AG09309 (cell line): ENCODE measurements at places on chromosomes 6 and 20.

DNA sequence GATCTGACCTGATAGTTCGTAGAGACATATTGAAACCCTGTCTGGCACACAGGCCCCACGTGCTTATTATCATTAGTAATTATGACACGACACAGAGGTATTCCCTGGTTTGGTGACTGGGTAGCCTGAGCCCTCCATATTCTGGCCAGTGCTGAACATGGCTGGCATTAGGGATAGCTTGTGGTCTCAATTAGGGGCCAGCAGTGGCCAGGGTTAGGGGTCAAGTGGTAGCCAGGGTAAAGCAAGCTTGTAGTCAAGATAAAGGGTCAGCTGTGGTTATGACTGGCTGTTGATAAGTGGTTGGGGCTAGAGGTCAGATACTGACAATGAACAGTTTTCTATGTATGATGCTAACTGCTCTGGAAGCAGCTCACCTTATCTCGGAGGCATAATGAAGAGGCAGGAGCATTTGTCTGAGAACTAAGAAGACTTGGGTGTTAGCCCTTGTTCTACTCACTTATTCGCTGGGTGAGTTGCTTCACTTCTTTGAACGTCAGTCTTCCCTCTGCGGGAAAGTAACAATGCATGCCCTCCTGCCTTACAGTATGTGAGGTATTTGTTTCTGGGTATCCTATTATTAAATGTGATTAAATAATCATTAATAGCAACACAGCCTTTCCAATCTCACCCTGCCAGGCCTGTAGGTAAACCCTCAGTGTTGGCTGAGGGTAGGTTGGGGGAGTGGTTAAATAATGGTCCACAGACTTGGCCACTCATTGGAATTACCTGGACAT lies 66.7 kb downstream of the VEGFA start:
- no peak for DNase-seq

DNA sequence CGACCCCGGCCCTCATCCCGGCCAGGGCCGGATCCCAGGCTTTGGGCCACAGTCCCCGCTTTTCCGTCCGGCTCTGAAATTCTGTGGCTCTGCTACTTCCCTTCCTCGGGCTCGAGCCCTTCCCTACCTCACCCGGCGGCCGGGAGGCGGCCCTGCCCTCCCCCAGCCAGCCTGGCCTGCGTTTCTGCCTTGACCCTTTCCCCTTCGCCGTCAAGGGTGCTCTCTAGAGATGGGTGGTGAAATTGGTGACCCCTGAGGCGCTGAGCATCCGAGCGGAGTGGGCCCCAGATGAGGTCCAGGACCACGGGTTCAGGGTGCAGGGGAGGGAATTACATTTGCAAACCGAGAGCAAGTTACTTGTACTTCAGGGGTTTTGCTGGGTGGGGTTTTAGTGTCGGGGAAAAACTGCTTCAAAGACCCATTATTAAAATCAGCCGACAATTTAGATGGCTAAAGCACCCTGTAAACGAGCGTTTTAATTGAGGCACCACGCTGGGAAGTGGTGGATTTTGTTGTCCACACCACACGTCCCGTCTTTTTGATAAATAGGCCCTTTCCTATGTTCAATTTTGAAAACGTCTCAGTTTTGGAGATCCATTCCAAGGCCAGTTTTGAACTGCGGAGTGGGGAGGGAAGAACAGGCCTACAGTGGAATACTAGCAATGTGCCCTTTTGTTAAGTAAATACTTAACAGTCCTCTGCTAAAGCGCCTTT lies 9.9 kb downstream of the TFAP2A start:
- DNase-seq, result no peak

GRCh38 chr20:63096681-63097335 lies 90.0 kb upstream of the BHLHE23 start:
- DNase-seq, result no peak

- DNase-seq, result no peak
Observed at GRCh38 chr6:137315081-137315480, 95.9 kb upstream of the IFNGR1 start.

- no peak for DNase-seq
Observed at GRCh38 chr6:117079951-117080350, 185.4 kb upstream of the VGLL2 start.

- DNase-seq, result peak; percentile 11
Observed at GRCh38 chr6:157954150-157955117, 27.2 kb upstream of the SYNJ2 start.

- DNase-seq, result no peak
Observed at GRCh38 chr20:14374196-14374595, 36.8 kb upstream of the FLRT3 start.

- peak; percentile 74 for DNase-seq
Observed at GRCh38 chr6:151269321-151269995, 29.7 kb downstream of the AKAP12 start.

DNA sequence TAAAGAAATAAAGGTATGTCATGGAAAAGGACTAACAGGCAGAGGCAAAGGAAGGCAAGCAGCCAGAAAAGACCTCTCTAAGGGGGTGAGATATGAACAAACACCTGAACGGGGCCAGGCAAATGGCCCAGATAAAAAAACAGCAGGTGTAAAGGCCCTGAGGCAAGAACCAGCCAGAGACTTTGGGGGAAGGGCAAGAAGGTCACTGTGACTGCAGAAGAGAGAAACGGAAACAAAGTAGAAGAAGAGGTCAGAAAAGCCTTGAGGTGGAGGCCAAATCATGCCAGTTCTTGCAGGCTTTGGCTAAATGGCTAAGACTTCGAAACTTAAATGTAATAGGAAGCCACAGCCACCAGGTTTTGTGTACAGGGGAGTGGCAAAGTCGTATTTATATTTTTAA lies 30.8 kb downstream of the KIF16B start:
- no peak for DNase-seq

- no peak for DNase-seq
Observed at GRCh38 chr6:35294308-35294945, 3.2 kb upstream of the DEF6 start.

DNA sequence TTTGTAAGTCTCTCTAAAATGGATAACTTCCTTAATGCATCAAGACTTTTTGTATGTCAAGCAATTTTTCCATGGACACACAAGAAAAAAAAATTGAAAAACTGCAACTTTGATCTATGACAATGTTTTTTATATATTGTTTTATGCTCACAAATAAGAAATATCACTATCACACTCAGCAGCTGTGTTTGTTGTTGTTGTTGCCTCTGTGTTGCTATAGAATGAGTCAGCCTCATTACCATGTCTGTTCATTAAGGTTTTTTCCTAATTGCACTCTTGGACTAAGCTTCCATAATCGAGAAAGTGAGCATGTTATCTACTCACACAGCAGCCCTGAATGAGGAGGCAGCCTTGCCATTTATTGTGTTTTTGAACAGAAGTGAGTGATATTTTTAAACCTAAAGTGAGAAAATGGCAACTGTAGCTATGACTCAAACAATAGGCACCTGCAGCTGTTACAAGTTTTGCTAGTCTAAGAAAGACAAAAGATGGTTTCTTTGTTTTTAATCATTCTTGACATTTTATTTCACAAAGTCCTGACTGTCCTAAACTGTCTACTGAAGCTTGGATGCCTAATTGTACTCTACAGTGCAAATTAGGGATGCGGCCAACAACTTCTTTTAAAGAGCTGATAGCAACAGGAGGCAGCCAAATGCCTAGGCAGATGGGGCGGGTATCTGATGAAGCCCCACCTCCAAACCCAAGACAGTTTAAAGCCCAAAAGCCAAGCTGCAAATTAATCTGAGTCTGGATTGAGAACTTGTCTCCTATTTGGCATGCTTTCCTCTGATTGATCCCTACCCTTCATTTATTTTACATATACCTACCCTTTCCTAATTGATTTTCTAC lies 77.9 kb upstream of the DOK5 start:
- no peak for DNase-seq

DNA sequence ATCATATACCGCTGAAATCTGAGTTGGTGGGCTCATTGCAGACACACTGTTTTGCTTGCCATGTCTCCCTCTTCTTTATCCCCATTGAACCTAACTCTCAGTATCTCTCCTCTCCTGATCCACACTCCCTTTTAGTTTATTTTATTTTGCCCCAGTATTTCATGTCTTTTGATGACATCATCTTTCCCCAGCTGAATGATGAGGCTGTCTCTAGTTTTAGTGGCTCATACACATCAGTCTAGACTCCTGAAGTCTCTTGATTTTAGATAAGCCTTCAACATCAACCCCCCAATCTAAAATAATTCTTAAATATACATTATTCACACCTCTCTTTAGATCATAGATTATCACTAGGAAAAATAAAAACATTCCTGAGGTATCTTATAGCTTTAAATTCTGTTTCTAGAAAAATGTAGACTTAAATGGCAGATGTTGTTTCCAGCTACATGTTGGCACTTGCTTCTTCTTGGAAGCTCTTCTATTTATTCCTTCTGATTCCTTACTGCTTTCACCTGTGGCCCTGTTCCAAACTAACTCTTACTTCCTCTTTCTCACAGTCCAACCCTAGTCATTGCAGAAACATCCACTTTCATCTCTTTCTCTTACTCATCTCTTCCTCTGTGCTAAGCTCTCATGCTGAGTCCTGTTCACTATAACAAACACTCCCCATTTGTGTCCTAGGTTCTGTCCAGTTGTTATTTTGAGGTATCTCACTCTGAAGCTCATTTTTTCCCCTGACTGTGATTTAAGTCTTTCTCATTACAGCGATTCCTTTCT lies 191.9 kb upstream of the SLC35B3 start:
- DNase-seq, result no peak

GRCh38 chr20:41897708-41898107 lies 279.5 kb upstream of the CHD6 start:
- no peak for DNase-seq

GRCh38 chr6:155276638-155277037 lies 12.8 kb downstream of the CLDN20 start:
- no peak for DNase-seq

GRCh38 chr20:32574296-32575226 lies 10.6 kb downstream of the NOL4L start:
- DNase-seq, result peak; percentile 44

GRCh38 chr6:106122938-106123656 lies 37.0 kb downstream of the PRDM1 start:
- no peak for DNase-seq

- peak; percentile 58 for DNase-seq
Observed at GRCh38 chr20:13736436-13737191, 48.1 kb downstream of the ESF1 start.

- no peak for DNase-seq
Observed at GRCh38 chr6:149923327-149923986, 536 bp upstream of the RAET1G start.

GRCh38 chr20:11207749-11208502 lies 534.1 kb upstream of the JAG1 start:
- peak; percentile 78 for DNase-seq

DNA sequence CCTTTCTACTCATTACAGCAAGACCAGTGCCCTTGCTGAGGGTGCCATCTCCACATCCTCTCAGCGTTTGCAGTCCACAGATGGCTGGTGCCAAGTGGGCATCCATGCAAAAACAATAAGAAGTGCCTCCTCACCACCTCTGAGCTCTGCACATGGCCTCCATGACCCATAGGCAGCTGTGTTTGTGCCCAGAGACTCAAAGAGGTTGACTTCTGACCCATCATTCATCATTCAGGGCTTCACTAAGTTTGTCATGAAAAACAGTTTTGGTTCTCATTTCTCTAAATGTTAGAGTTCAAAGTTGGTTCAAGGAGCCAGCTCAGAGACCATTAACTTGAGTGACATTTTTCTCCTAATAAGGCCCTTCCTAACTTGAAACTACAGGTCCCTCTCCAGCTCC lies 512.6 kb upstream of the MAP3K7 start:
- DNase-seq, result no peak
